ENCODE measurements at places on chromosomes 6 and 20.
A peak's percentile ranks its signal among the peaks of the same experiment; 100 is the strongest.

GRCh38 chr20:24737212-24737850 is 211.7 kb upstream of the CST7 start:
- DNase-seq, result no peak

GRCh38 chr20:13991311-13991710 is 897 bp upstream of the SEL1L2 start:
- no peak for DNase-seq

GRCh38 chr6:53484476-53485280 is 60.2 kb downstream of the GCLC start:
- peak; percentile 38 for DNase-seq

- no peak for DNase-seq
These were observed 20.0 kb downstream of the TAF4 start for GRCh38 chr20:62045529-62046285.

DNA sequence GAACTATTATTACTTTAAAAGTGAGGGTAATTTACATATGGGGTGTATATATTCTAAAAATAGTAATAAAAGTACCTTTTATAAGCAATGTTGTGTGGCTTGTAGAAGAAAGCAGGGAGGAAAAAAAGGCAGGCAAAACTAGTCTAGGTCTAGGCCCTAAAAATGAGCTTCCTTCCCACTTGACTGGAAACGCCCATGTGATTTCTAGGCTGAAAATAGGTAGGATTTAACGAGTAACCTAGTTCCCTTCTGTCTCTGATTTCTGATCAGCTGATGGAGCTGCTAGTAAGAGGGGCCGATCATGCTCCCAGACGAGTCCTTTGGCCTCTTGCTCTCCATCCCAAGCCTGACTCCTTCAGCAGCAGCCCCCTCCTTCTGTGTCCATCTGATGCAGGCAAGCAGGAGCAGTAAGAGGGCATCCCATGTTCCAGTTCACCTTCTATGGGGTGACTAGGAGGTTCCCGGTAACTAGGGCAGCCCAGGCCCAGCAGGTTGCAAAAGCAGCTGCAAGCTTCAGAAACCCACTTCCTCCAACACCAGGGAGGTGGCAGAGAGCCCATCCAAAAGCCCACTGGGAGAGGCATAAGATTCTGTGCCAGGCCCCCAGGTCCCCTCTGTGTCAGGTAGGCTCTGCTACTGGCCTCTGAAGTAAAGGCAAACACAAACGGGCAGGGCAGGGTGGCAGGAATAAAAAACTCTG is 24.4 kb downstream of the TBC1D20 start:
- no peak for DNase-seq

- DNase-seq, result no peak
These were observed 62.3 kb upstream of the SNX9 start for GRCh38 chr6:157760589-157761330.

DNA sequence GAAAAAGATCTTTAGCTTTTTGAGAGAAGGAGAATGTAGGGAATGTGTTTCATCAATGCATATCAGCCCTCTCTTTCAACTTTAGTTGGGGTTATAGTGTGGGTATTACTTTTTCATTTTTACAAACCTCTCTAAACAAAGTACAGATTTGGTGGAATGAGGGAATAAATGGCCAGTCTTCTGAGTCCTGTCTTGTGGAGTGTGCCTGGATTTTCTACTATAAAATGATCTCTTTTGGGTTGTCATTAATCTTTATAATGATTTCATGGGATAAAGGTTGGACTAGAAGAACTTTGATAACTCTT is 209.3 kb downstream of the RNF144B start:
- no peak for DNase-seq
